ENCODE measurements at places on chromosomes 6 and 20. TPM values are rescaled to one million over a fixed set of nuclear protein-coding genes. Genes with fewer than 3 reads are reported as not detected.

OR12D2 gene
- polyA plus RNA-seq: not detected

TMC2 gene
- polyA plus RNA-seq: not detected

EEF1A1 gene
- polyA plus RNA-seq: 5,586 TPM

TAGAP gene
- polyA plus RNA-seq: 59.1 TPM

RIPOR3 gene
- polyA plus RNA-seq: not detected

BTN1A1 gene
- not detected for polyA plus RNA-seq

PLG gene
- not detected for polyA plus RNA-seq

MAFB gene
- 134 TPM for polyA plus RNA-seq

Data from CD14-positive monocyte (primary cell).